ENCODE measurements at places on chromosomes 1 and 21. TPM values are rescaled to one million over a fixed set of nuclear protein-coding genes. Genes with fewer than 3 reads are reported as not detected.

STIL gene
- polyA plus RNA-seq, result 10.0 TPM

PTGFRN gene
- 56.7 TPM for polyA plus RNA-seq

MROH9 gene
- polyA plus RNA-seq, result not detected

HES3 gene
- not detected for polyA plus RNA-seq

GRCh38 chr1:74504125-74504932 lies 8.1 kb downstream of the LRRC53 start:
- DNase-seq, result peak; percentile 30

GRCh38 chr21:37606549-37606948 lies 240.0 kb downstream of the DYRK1A start:
- no peak for DNase-seq

DNA sequence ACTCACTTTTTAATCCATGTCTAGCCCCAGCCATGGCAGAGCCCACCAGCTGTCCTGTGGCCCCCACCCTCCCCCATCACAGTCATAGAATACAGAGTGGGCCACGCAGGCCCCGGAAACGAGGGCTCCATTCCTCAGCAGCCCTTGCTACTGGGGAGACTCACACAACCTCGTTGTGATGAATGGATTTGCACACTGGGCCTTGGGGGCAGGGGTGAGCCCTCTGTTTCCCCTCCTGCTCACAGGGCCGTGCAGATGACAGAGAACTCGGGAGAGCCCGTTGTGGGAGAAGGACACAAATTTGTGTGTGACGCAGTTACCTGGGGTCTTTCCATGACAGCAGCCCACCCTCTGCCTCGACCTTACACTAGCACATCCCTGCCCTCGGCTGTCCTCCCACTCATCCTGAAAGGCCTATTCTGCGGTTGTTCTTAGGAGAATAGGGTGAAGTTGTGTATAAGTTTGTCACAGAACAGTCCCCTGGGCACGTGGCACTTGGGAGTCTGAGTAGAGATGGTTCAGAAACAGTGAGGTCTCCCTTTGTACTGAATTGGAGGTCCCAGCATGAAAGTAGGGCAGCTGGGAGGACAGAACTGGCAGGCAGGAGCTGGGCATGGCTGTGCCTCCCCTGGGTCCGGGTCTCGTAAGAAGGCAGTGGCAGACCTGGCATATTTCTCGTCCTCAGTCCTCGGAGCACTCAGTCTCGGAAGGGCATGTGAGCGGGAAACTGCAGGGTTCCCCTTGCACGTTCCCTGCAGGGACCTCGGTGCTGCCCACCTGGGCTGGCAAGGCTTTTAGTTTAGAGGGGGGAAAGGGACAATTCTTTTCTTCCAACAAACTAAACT lies 6.8 kb downstream of the AGT start:
- DNase-seq, result no peak

GRCh38 chr1:224198572-224198971 lies 15.5 kb downstream of the DEGS1 start:
- DNase-seq, result no peak

DNA sequence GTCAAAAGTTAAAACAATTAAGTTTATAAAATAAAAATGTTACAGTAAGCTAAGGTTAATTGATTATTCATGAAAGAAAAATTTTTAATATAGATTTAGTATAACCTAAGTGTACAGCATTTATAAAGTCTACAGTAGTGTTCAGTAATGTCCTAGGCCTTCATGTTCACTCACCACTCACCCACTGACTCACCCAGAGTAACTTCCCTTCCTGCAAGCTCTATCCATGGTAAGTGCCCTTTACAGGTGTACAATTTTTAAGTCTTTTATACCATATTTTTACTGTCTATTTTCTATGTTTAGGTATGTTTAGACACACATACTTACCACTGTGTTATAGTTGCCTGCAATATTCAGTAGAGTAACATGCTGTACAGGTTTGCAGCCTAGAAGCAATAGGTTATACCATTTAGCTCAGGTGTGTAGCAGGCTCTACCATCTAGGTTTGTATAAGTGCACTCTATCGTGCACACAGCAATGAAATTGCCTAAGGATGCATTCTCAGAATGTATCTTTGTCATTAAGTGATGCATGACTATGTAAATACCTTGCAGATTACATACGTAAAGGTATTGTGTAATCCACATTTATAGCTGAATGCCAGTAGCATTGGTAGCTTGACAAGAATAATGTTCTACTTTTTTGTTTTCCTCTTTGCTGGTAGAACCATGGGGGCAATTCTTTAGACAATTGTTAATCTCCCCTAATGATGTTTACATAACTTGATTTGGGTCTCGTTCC lies 35.7 kb upstream of the GPR88 start:
- no peak for DNase-seq

DNA sequence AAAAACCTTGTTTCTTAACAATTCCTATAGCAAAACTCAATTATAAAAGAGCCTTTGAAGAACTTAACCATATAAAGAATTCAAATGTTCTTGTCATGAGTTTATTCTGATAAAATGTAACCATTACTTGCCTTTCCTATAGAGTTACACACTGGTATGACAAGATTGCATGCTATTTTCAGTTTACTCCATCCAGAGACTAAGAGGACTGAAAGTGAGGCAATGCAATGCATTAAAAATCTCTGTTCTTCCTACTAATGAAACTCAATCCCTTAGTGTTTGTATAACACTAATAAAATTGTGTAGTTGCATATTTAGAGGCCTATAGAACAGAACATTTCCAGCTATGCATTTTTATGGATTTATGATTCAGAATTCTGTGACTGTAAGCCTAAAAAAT lies 88.1 kb downstream of the COP1 start:
- no peak for DNase-seq

GRCh38 chr1:178126741-178127185 lies 32.9 kb downstream of the RASAL2 start:
- no peak for DNase-seq

DNA sequence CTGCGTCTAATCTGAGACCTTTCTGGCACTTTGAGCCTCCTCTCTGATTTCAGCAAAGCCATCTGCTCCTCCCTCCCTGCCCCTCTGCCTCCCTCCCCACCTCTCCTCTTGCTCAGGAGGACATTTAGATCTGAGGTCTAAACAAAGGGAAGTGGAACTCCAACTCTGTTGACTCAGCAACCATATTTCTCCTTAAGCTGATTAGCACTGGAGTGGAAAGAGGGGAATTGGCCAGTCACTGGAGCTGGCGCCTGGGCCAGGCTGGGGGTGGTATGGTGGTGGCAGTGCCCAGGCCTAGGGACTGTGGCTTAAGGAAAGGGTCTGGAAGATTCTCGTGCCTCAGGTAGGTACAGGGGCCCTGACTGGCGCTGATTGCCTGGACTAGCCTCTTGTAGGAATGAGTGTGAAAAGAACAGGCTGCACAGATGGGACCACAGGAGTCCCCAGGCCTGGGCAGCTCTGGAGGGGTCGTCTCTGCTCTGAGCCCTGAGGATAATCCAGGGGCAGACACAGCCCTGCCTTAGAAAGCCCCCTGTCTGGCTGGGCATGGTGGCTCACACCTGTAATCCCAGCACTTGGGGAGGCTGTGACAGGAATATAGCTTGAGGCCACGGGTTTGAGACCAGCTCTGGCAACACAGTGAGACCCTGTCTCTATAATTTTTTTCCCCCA lies 11.9 kb downstream of the SH2D2A start:
- no peak for DNase-seq

Measured in renal cortex interstitium (tissue), 15 donors.